ENCODE measurements at places on chromosomes 3 and 15.

DNA sequence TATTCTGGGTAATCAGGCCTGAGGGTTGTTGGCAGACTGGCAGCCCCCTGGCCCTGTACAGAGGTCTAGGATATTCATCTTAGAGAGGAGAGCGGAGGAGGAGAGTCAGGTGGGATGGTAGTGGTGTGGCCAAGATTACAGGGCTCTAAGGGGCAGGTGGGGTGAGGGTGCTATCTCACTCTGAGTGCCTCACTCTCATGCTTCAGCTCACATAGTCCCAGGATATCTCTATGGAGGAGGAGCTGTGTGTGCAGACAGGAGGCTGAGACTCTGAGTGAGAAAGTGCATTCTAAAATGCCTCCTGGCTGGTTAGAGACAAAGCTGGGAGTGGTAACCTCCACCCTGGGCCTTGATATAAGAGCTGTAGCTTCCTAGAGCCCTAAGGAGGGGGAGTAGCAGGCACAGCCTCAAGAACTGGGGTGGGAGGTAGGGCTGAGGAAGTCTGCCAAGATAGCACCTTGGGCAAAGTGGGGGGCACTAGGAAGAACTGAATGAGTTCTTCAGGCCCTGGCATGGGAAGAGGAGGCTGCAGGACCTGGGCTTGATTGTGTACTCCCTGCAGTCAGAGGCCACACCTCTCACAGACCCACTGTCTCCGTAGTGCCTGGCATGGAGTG, 39.9 kb downstream of the CLSTN2 start:
- DNase-seq, result no peak

DNA sequence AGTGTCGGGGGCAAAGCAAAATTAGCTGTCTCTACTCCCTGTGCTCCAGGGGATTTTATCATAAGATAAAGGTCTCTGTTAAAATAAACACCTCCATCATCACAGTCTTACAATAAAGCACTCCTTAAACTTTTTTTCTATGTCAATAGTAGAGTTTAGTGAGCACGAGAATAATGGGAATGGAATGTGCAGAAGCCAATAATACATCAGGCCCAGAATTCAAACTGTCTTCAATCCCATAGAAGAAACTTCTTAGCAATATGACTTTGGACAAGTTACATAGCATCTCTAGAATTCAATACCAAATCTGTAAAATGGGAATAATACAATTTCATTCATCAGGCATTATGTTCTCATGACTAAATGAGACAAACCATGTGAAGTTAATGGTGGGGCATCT, 49.0 kb upstream of the EPHA3 start:
- no peak for DNase-seq

GRCh38 chr15:71713191-71713809, 97.1 kb upstream of the NR2E3 start:
- DNase-seq, result no peak

GRCh38 chr3:158696618-158697017, 24.2 kb upstream of the LXN start:
- no peak for DNase-seq

DNA sequence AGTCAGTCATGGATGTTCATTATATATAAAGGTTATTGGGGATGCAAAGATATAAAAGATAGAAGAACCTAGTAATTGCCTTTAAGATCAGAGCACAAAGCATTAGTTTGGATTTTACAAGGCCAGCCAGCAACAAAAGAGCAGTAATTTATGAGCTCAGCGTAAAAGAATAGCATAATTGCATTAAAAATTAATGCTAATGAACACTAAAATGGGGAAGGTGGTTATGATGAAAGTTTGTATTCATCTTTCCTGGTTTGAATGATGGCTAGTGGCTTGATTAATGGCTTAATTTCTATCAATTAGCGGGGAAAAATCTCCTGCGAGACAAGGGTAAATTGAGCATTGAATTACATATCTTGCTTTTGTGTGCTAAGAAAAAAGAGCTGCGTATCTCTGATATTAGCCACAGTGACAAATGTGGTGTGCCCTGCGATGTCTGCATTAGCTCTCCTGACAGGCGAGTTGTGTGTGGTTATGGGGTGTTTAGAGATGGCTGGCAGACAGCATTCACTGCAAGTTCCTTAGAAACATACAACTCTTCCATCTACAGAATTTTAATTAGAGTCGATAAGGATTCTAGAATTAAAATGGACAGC, 42.8 kb upstream of the MLF1 start:
- DNase-seq, result no peak

DNA sequence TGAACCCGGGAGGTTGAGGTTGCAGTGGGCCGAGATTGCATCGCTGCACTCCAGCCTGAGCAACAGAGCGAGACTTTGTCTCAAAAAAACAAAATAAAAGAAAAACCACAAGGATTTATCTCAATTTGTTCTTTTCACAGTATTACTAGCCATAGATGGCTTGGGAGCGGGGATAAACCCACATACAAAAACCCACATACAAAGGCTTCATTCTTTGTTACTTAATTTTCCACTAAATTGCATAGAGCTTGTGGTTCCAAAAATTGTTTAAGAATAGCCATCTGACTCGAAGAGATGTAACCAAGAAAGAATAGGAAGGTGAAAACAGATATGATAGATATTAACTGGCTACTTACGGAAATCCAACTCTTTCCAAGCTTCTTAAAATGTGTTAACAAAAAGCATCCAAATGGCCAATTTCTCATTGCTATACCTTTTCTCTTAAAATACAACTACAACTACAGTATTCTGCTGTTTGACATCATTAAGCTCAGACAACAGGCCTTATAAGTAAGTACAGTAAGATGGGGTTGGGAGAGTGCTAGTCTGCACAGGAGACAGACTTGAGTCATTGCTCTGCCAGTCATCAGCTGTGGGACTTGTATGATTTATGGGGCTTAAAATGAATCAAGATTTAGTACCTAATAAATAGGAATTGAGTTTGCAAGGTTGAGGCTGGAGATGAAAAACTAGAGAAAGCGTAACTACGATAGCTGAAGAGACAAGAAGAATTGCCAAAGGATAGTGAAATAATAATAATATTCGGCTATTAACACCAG, 96.6 kb upstream of the PLXND1 start:
- no peak for DNase-seq

- no peak for DNase-seq
These were observed 991.8 kb downstream of the GBE1 start for GRCh38 chr3:80769683-80770082.

DNA sequence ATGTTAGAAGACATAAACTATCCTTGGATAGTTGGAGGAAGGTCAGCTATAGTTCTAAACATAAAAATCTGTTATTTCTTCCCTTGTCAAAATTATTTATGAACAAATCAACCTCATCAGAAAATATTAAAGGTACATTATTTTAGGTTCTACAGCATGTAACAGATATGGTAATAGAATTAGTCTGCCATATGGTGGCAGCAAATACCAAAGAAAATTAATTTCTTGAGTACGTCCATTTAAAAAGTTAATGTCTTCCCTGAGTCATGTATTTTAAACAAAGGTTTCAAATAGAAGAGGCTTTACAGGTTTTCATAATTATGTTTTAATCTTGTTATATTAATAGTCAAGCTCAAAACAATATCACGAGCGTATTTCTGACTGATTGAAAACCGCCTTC, 17.9 kb upstream of the ANKRD28 start:
- DNase-seq, result peak; percentile 56

GRCh38 chr3:190036631-190037030, 84.1 kb downstream of the P3H2 start:
- DNase-seq, result no peak

DNA sequence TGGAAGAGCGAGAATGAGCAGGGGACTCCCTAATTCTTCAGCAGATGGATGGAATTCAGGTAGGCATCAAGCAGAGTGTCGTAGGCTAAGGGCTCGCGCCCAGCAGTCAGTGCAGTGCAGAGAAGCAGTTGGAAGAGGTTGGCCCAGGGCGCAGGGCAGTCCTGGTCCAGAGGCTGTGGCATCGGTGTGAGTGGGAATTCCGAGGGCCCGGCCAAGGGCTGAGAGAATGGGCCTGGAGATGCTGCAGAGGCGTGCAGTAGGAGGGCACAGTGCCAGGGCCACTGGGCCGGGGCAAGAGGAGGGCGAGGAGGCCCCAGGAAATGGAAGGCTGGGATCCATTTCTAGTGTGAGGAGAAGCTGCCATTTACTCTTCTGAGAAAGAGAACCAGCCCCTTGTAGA, 74.4 kb downstream of the AAGAB start:
- DNase-seq, result no peak

DNA sequence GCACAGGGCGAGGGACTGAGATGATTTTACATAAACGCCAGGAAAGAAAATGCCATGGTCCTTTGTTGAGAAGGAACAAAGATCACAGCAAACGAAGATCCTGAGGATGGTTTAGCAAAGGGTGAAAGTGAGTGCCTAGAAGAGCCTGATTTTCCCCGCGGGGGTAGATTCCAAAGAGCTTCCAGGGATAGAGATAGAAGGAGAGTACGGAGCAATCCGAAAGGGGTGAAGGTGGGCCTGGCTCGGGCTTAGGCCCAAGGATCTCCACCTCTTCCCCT, 977 bp downstream of the CDC25A start:
- DNase-seq, result no peak

DNA sequence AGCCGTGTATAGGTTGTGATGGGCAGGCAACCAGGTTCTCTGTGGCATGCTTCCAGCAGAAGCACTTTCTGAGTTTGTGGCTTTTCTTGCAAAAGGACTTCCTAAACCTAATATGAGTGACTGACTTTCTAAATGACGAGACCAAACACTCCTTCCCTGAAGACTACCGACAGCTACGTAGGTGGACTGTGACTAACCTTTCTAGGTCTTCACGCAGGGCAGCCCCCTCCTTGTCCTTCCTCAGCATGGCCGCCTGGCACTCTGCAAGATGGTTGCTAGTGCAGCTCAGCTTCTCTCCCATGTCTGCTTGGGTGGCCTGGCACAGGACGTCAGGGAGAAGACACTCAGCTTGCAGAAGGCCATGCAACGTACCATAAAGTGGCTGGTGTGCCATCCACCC, 20.9 kb downstream of the CXCR6 start:
- DNase-seq, result peak; percentile 71

DNA sequence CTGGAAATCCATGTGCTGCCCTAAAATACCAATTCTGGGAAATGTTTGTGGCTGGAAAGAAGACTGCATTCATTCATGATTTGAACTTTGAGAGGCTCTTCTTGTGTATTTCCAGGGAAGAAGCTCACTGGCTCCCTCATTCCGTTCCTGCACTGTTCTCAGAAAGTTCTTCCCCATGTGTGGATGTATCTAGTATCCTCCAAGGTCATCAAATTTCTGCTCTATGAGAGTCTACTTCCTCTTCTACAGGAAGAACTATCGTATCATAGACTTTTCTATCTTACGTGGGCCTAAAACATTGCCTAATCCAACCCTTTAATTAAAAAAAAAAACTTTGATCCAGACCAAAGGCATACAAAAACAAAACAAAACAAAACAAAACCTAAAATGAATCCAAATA, 2.9 kb downstream of the CCR3 start:
- DNase-seq, result no peak

- no peak for DNase-seq
These were observed 2.0 kb upstream of the FSIP1 start for GRCh38 chr15:39784638-39785037.

DNA sequence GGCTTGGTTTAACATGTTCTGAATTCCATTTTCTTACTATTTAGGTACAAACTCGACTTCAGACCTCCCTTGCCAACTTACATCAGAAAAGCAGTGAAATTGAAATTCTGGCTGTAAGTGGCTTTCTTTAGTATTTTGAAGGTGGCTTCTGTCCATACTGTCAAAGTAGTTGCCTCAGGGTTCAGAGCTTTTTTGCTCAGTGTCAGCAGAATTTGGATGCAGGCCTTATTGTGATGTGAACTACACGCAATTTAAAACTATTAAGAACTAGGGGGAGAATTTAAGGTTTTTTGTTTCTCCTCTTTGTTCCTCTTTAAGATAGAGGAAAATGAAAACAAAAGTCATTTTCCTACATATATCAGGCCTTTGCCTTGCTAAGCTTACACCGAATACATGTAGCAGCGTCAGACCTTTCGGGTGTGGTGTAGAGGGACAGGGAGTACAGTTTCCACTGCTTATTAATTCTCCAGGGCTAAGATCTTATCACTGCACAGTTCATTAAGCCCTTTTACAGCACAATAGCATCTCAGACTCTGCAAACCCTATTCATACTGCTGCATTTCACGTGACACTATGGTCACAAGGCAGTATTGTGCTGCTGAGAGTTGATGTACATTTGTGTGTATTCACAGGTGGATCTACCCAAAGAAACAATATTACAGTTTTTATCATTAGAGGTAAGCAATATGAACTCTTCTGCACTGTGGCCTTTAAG, 6.7 kb downstream of the SRP14 start:
- no peak for DNase-seq

DNA sequence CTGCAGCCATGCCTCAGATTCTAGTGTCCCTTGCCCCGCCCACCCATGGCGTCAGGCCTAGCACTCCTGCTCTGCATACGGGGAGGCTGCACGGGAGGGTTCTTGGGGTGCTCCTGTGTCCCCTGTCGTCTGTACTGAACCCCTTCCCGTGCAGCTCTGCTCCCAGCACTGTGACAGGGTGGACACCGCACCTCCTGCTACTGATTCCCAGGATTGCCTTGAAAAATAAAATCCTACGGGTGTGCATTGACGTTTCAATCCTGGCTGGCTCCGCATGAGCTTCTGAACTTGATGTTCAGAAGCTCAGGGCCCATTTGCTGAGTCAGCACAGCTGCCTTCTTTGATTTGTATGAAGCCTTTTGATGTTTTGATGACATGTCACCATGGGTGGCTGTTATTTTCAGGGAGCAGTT, 176.4 kb downstream of the APBA2 start:
- DNase-seq, result no peak

All from GM12865 (cell line).